ENCODE measurements at places on chromosomes 3 and 15.

GRCh38 chr15:72964542-72964941 is 87.7 kb upstream of the NEO1 start:
- no peak for DNase-seq

- DNase-seq: no peak
Observed at GRCh38 chr15:73212424-73212823, 156.3 kb downstream of the HCN4 start.

DNA sequence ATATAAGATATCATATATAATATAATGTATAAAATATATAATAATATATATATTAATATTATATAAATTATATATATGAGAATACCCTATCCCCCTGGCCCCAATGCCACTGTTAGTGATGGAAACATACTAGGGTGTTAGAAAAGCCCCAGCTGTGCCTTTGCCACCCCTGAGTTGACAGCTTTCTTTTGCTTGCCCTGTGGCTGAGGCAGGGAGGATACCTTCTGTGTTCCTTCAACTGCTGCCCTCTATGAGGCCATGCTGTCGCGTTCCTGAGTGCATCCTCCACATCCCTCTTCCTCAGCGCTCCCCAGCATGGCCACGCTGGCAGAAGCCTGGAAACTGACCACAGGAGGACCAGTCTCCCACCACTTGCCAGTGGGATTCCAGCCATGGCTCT is 26.3 kb downstream of the FAN1 start:
- DNase-seq: no peak

GRCh38 chr3:59737241-59737640 is 687.4 kb upstream of the CFAP20DC start:
- DNase-seq: no peak

DNA sequence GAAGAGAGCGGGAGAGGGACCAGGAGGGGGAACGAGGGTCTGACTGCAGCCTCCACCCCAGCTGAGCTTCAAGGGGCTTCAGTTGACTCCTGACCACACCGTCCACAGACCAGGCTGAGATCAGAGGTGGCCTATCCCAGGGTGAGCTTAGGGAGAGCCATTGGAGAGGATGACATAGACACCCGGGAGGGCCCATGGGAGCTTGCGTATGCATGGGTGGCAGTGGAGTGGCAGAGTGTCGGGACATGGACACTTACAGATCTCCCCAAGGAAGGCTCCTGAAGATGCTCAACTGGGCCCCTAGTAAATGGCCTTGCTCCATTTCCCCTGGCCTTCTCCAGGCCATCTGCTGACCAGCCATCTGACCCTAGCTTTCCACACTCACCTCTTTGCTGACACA is 12.6 kb upstream of the ALAS1 start:
- no peak for DNase-seq

DNA sequence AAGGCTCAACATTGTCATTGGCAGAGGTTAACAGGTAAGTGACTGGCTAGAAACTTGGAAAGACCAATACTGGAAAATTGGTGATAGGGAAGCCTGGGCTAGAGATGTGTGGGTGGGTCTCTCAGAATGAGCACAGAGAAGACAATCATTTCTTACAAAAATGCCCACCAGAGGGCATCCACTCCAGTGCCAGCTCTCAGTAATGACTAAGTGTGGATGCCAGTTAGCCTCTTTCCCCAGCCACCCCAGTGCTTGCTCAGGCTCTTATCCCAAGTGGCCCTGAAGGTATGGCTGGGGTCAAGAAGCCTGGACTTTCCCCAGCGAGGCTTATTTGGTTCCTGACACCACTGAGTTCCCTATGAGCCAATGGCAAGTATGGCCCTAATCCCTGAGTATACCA is 115.9 kb upstream of the ST8SIA2 start:
- no peak for DNase-seq

- peak; percentile 10 for DNase-seq
Observed at GRCh38 chr3:123552095-123552714, 32.6 kb downstream of the HACD2 start.

GRCh38 chr15:26773917-26774316 is 1.1 kb upstream of the GABRB3 start:
- DNase-seq: no peak

DNA sequence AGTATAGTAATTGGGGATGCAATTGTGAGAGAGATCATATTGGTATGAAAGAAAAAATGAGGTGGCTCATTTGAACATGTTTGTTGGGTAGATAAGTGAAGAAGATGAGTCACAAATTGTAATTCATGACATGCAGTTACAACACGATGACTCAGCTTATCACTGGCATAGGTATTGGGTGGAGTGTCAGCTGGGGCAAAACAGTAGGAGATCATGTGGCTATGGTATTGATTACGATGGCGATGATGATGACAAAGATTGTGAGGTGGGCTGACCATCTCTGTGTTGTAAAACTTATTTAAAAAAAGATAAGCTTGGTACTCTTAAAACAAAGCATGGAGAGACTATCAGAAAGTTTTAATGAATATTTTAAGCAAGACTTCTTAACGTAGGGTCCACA is 11.6 kb upstream of the DPH6 start:
- peak; percentile 28 for DNase-seq

- DNase-seq: no peak
Observed at GRCh38 chr3:197222937-197223370, 75.5 kb downstream of the DLG1 start.

GRCh38 chr3:56811546-56812202 is 9.9 kb upstream of the ARHGEF3 start:
- no peak for DNase-seq

DNA sequence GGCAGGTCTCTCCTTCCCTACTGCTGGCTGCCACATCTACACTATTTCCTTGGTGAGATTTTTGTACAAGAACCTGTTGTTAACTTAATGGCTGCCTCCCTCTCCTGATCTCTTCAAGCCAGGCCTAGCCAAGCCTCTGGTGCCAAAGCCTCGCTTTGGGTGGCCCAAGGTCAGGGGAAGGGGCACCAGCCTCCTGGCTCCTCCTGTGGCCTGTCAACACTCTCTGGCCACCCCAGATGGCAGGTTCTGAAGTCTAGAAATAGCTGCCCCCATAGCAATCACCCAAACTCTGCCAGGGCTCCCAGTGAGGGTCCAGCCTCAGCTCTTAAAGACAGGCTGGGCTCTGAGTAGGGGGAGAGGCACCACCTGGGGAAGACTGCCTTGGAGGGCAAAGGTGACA is 5.0 kb downstream of the IFRD2 start:
- no peak for DNase-seq

DNA sequence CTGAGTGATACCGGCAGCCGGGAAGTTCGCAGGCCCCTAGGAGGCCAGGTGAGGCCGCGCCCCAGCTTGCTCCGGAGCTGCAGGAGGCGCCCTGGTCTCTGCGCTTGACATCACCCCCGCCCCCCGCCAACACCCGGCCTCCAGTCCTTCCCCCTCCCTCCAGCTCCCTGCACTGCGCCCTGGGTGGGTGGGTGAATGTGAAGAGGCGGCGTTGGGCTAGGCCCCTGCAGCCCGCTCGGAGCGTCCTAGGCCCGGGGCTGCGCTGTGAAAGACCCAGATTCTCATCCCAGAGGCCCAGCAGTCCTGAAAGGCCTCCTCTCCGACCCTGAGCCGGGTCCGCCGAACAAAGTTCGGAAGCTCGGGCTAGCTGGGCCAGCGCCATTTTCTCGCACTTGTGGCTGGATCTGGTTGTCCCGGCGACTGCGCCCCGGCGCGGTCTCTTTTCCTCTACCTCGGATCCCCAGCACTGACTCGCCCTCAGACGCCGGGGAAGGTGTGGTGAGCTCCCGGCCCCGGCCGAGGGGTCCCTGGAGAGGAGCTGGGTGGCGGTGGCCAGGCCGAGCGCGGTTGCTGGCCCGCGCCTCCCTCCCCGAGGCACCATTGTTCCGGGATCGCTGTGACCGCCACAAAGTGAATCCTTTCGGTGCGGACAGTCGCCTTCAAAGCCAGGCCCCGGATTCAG is 12.9 kb downstream of the ZIC4 start:
- DNase-seq: no peak

DNA sequence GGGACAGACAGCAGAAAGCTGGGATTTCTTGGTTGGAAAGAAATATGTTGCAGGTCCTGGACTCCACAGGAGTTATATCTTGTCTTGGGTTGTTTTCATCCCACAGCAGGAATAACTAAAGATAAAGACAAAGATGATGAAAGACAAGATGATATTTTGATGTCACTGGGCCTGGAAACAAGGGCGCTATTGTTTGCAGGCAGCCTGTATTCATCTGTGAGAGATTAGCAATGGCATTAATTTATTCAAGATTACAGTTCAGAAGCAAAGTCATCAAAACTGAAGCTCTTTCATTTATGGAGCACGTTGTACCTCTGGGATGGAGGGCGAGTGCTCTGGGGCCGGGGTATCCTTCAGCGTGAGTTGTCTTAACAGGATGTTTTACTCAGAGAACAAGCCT is 213.8 kb downstream of the LRTM1 start:
- no peak for DNase-seq

GRCh38 chr3:150335631-150336030 is 72.5 kb upstream of the TSC22D2 start:
- no peak for DNase-seq

DNA sequence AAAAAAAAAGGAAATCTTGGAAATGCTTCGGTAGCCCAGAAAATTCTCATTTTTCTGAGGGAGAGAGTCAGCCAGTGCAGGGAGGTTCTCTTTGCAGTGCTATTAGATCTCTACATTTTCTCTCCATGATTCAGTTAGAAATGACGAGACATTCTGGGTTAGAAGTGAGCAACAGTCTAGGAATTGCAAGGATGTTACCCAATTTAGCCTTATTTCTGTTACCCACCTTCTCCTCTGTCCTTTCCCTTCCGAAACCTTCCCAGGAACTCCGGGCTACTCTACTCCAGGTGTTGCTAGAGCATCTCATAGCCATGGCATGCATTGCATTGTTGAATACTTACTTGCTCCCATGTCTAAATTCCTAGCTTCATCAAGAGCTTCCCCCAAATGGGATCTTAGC is 106.8 kb downstream of the EDEM1 start:
- DNase-seq: no peak

GRCh38 chr3:170866499-170866898 is 3.5 kb downstream of the RPL22L1 start:
- DNase-seq: no peak

- DNase-seq: no peak
Observed at GRCh38 chr3:14304101-14305045, 98.0 kb upstream of the SLC6A6 start.

- DNase-seq: no peak
Observed at GRCh38 chr15:63482874-63483323, 21.5 kb upstream of the USP3 start.

GRCh38 chr3:22262386-22262785 is 511.4 kb upstream of the ZNF385D start:
- no peak for DNase-seq

- no peak for DNase-seq
Observed at GRCh38 chr3:53079147-53079546, 33.3 kb upstream of the SFMBT1 start.

DNA sequence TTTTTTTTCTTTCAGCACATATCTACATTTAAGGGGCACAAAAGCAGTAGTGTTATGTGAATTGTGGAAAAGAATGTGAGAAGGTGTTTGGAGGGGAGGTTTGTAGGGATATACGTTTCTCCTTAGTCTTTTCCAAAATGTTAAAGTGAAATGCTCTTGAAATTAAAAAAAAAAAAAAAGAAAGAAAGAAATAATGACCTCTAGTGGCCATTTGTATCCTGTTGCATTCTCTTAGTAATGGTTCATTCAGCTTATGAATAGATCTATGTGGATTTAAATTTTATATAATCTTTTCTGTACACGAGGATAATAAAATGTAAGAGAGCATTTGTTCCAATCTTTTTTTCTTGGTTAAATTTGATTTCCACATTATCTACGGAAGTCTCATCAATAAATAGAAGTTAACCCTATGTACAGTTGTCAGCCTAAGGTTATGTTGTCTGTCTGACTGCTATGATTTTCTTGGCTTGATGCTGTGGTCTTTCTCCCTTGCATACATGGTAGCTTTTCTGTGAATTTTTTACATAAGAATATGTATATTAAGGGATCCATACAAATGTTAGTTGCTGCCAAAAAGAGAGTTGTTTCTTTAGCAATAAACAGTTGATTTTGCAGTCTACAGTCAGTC is 1.7 kb downstream of the P2RY13 start:
- no peak for DNase-seq

DNA sequence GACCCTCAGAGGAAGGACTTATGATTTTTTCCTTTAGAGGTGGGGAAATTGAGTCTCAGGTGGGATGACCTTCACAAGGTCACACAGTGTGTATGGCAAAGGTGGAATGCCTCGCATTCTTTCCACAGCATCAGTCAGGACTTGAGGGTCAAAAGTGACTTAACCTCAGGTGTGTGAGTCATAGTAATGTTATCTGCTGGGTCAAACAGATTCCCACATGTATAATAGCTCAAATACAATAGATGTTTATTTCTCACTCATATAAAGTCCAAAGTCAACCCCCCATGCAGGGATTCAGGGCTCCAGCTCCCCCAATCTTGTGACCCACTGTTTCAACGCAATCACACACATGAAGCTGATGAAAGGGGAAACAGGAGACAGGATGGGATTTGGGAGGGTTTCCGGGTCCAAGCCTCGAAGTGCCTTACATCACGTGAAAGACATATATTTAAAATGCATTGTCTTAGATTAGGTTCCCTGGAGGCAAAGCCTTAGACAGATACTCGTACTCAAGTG is 34.0 kb upstream of the CCDC174 start:
- DNase-seq: no peak

DNA sequence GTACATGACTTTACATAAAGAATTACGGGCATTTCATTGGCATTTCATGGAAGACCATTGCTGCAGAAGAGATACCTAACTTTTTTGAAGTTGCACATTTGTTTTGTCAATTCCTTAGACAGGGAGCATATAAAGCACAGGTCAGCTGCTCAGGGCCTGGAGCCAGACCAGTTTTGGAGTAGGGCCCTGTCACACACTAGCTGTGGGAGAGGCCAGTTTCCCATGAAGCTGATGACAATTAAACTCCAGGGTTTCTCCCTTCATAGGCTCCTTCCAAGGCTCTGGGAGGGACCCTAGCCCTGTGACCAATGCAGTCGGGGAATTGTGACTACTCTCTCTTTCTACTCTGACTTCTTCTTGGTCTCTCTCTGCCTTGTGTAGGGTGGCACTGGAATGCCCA is 107.3 kb upstream of the SELENOK start:
- no peak for DNase-seq

DNA sequence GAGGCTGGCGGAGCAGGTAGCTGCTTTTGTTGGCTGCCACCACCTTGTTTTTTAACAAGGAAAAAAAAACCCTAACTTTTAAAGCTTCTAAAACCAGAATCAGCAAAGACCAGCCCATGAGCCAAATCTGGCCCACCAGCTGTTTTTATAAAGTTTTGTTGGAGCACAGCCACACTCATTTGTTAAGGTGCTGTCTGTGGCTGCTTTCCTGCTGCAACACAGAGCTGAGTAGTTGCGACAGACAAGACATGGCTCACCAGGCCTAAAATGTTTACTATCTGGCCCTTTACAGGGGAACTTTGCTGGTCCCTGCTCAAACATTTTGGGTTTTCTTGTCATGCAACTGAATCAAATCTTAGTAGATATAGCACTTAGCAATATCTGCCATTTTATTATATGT is 18.9 kb downstream of the EFCAB12 start:
- DNase-seq: no peak

DNA sequence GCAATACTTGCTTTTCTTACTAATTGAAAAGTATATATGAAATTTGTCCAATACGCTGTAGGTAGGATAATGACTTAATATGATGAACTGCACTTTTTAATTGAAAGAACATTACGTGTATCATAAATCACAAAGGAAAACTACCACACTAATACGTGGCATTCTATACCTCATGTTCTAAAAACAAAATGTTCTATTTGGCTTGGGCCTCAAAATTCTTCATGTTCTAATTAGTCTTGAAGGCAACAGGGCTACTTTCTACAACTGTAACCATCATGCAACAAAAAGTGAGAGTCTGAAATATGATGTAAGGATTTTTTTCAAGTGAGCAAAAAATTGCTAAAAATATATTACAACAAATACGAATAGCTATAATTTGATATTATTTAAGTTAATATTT is 19.8 kb downstream of the THRB start:
- DNase-seq: no peak

Measured in HTR-8/SVneo (cell line).